Thoracic aorta (tissue), 2 donors: ENCODE measurements at places on chromosomes 3 and 15. TPM values are rescaled to one million over a fixed set of nuclear protein-coding genes. Genes with fewer than 3 reads are reported as not detected.

The CLRN1 gene
- total RNA-seq, result not detected

The KPNA4 gene
- total RNA-seq, result 58.1 TPM

The SYNM gene
- 102 TPM for total RNA-seq

The KCNMB3 gene
- 7.7 TPM for total RNA-seq

The GRM2 gene
- total RNA-seq, result 0.49 TPM

The ROPN1 gene
- not detected for total RNA-seq

- DNase-seq, result no peak
Measured at GRCh38 chr15:66293419-66294156, at the start of gene DIS3L. Gene DIS3L, plus strand, starts transcription at chr15:66293568. Its CDS starts 29 bp downstream, at chr15:66293597.

- DNase-seq, result peak; percentile 52
Measured at GRCh38 chr15:35545824-35546510, at the start of gene DPH6. Gene DPH6, minus strand, starts transcription at chr15:35546165. Its CDS starts 24 bp downstream, at chr15:35546141.

GRCh38 chr15:64264502-64264901 lies 91.5 kb downstream of the CSNK1G1 start:
- DNase-seq, result no peak

GRCh38 chr15:25368850-25369249 lies 70.0 kb downstream of the UBE3A start:
- no peak for DNase-seq

GRCh38 chr15:31598620-31599019 lies 272.0 kb downstream of the KLF13 start:
- DNase-seq, result no peak

DNA sequence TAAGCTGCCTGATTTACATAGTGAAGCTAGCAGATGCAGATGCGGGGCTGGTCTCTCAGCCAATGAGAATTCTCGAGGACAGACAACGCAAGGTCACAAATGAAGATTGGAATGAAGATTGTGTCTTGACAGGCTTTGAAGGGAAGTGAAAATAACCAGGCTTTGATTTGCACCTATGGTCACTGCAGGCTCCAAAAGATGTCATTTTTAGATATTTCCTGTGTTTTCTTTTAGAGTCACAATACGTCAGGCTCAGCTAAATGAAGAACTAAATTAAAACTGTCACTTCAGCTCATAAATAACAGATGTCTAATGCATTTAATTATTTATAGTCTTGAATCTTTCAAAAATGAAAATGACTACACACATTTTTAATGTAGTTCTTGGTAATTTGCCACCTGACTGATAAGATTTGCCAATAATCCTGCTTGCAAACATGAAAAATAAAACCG lies 99.5 kb downstream of the SQOR start:
- DNase-seq, result no peak

DNA sequence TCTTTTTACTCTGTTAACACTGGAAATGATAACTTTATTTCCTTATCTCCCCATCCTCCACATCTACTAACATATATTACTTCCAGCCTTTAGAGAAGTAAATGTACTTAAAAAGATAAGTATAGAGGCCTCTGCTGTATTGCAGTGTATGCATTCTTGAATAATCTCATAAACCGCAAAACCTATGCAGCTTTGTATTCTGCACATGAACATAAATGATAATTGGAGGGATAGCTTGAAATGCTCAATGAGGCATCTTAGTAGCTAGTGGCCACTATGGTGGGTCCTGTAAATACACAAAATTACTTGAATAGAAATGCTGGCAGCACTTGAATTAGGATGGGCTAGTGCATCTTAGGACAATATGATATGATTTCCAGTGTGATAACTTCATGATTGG lies 77.0 kb downstream of the LYSMD4 start:
- no peak for DNase-seq

- peak; percentile 23 for DNase-seq
Measured at GRCh38 chr3:132788301-132788671, 66.1 kb upstream of the NPHP3 start.

DNA sequence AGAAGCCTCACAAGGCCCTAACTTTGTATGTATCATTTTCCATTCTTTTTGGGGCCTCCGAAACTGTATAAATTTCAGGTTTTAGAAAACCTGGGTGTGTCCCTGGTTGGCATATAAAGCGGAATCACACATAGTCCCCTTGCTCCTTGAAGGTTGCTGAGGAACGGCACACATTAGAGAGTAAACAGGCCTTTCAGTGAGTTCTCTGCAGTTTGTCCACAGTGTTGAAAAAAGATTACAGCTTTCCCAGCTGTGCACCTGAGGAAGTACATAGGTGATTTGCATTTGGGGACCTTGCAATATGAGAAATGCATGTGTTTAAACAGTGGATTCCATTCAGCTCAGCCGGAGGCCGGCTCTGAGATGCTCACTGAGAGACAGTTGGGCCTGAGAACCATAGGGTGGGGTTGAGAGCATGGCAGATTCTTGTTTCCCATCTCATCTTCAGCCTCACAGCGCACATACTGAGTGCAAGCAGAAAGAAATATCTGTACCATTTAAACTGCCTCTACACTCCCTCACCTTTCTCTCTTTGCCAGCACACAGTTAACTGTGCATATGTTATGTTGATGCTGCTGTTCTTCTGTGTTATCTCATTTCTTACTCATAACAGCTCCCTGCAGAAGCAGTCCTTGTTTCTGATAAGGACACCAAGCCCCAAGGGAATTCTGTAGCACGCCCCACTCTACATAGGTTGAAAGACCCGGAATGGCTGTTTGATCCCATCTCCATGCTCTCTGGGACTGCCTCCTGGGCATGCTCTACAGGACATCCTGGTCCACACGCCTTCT lies 60.4 kb downstream of the BOC start:
- DNase-seq, result no peak
